CD14-positive monocyte (primary cell): ENCODE measurements at places on chromosomes 4 and X. TPM values are rescaled to one million over a fixed set of nuclear protein-coding genes. Genes with fewer than 3 reads are reported as not detected.

The AIMP1 gene
- 56.1 TPM for polyA plus RNA-seq

The CCDC110 gene
- not detected in 2 replicates for polyA plus RNA-seq

The RPL10 gene
- polyA plus RNA-seq, result 1,536 TPM

The YY2 gene
- 0.13 and 0.17 TPM in 2 replicates for polyA plus RNA-seq

The ZXDA gene
- polyA plus RNA-seq, result 1.3 TPM in 2 replicates

The CHIC1 gene
- polyA plus RNA-seq, result 0.18 and 0.51 TPM in 2 replicates

The LRAT gene
- polyA plus RNA-seq, result not detected in 2 replicates

The CAPN6 gene
- polyA plus RNA-seq, result not detected

The ZMAT1 gene
- polyA plus RNA-seq, result 2.3 and 10.5 TPM in 2 replicates

The GALNT7 gene
- 19.7 TPM for polyA plus RNA-seq

The UGT2A3 gene
- not detected for polyA plus RNA-seq

The ESX1 gene
- not detected in 2 replicates for polyA plus RNA-seq

The RELL1 gene
- polyA plus RNA-seq, result 23.0 and 30.2 TPM in 2 replicates

The LINC00632 gene
- not detected for polyA plus RNA-seq

The FAM9C gene
- not detected in 2 replicates for polyA plus RNA-seq
